Myocyte (in vitro differentiated cells): ENCODE measurements at places on chromosomes 13 and 19. TPM values are rescaled to one million over a fixed set of nuclear protein-coding genes. Genes with fewer than 3 reads are reported as not detected.

DCT gene
- 0.13 TPM in 1 of 2 replicates, not detected in the other for total RNA-seq

F2RL3 gene
- total RNA-seq = not detected in 2 replicates

SLC15A1 gene
- total RNA-seq = not detected in 2 replicates

MEIOSIN gene
- not detected in 2 replicates for total RNA-seq

SERPINE3 gene
- not detected in 2 replicates for total RNA-seq

SLC17A7 gene
- 0.05 and 0.31 TPM in 2 replicates for total RNA-seq

SAFB gene
- total RNA-seq = 41.7 and 42.1 TPM in 2 replicates

PRR20C gene
- total RNA-seq = not detected in 2 replicates

KIR3DL1 gene
- total RNA-seq = not detected in 2 replicates

LILRB2 gene
- not detected in 2 replicates for total RNA-seq

CERS4 gene
- total RNA-seq = 0.47 TPM in 1 of 2 replicates, not detected in the other

OR7A5 gene
- 0.21 and 0.67 TPM in 2 replicates for total RNA-seq

C19orf33 gene
- total RNA-seq = not detected in 2 replicates

CTXN1 gene
- 5.0 and 7.5 TPM in 2 replicates for total RNA-seq

LATS2 gene
- 19.4 and 21.4 TPM in 2 replicates for total RNA-seq

FBXW9 gene
- 11.9 and 12.2 TPM in 2 replicates for total RNA-seq

CLC gene
- not detected in 2 replicates for total RNA-seq

AP1M2 gene
- total RNA-seq = 1.6 TPM in 1 of 2 replicates, not detected in the other

NXNL1 gene
- total RNA-seq = not detected in 2 replicates

DACT3 gene
- total RNA-seq = 3.9 and 5.9 TPM in 2 replicates

LRRC63 gene
- not detected in 2 replicates for total RNA-seq

WDR88 gene
- not detected in 2 replicates for total RNA-seq

ZNF177 gene
- 1.7 and 1.8 TPM in 2 replicates for total RNA-seq
